NCI-H1694 (cell line): ENCODE measurements at places on chromosomes 3 and 15.

DNA sequence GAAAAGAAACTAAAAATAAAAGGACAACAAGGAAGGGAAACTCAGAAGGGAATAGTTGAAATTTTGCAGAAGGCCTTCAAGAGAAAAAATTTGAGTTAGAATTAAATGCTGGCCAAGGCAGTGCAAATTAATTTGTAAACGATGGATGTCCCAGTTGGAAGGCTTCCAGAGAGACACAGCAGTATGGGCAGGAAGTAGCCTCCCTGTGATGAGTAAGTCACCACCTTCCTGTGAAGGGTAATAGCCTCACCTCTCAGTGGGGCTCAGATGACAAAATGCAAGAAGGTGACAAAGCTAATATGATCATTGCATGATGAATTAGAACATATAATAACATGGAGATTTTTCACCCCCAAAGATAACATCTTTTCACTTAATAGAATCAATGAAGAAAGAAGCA is 27.3 kb upstream of the TMCO5A start:
- no peak for DNase-seq

DNA sequence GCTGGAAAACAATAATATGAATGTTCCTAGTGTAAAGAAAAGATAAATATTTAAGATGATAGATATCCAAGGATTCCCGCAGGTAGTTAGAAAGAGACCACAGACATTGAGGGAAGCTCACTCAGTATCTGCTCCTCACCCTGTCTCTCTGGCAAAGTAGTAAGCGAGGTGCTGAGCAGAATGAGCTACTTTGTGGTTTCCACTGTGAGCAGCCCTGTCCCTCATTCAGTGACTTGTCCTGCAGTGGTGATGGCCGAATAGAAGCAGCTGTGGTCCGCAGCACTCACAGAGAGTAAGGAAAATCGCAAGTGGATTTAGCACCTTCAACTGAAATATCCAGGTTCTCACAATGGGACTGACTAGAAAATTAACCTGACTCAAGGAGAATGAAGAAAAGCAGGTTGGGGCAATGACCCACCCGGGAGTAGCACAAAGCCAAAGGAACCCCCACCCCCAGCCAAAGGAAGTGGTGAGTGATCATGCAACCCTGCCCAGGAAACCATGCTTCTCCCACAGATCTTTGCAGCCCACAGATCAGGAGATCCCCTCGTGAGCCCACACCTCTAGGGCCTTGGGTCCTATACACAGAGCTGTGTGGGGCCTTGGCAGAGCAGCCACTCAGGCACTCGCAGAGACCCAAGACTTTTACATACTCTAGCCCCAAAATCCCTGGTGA is 21.8 kb upstream of the SLC25A38 start:
- DNase-seq, result no peak

DNA sequence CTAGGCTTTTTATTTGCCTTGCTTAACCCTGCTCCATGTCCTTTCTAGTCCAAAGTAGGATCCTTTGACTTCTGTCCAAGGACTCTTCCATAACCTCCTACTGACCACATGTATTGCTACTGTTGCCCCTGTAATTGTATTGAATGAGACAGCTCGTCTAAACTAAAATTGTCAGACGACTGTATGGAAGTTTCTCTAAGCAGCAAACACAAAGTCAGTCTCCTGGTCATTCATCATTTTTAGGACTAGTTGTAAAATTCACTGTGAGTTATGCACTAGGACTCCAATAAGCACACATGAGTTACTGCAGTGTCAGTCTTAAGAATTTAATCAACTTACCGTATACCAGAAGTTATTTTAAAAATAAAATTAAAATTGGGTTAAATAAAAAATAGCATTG is 32.8 kb downstream of the SLTM start:
- no peak for DNase-seq

GRCh38 chr3:77931255-77932009 is 891.5 kb downstream of the ROBO2 start:
- DNase-seq, result no peak

DNA sequence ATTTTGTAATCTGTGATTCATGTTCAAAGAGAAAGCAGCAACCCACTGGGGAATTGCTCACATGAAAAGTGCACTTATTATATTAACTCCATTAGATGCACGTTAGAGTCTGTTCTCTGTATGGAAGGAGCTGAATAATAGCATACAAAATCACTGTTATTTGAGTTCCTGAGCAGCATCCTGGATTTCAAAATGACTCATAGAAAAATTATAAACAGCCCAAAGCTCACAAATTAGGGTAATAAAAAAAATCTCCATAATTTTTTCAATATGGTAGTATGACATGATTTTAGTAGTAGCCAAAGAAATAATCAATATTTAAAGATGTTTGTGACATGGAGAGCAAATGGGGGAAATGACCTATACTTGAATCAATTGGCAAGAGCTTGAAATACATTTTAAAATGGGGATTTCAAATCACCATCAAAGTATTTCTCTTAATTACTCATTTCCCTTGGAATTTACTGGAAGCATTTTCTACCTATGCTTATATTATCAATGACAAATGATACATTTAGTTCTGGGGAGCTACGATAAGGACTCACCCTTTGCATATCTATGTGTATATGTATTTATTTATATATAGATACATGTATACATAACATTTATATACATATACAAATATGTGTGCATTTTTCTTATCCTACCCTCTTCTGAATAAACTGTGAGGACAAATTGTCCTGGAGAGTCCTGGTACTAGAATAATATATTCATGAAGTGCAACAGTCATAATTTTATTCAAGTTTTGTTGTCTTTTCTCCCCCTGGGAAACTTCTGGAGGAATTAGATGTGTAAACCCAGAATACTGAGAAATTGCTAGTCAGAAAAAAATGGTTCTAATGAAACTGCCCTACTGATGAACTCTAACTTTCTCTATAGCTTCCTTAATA is 116.3 kb downstream of the RPL22L1 start:
- no peak for DNase-seq

DNA sequence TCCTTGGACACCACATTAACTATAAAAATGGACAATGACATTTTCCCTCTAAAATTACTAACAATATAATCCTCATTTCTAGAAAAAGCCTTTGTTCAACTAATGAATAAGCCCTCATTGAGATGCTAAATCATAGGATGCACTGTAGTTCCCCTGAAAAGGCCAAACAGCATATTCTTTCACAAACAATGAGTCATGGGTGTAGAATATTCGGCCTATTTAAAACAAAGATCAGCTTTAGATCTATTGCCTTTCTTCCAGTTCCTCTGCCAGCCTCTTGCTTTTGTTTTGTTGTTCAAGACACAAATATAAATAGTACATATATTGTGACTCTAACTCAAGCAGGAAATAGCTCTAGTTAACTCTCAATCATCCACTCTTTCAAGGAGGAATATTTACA is 82.5 kb downstream of the ADAM10 start:
- DNase-seq, result no peak

DNA sequence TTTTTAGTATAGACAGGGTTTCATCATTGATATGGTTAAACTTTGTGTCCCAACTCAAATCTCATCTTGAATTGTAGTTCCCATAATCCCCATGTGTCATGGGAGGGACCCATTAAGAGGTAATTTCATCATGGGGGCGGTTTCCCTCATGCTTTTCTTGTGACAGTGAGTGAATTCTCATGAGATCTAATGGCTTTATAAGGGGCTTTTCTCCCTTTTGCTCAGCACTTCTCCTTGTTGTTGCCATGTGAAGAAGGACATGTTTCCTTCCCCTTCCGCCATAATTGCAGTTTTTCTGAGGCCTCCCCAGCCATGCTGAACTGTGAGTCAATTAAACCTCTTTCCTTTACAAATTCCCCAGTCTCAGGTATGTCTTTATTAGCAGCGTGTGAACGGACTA is 20.2 kb upstream of the ZNF710 start:
- no peak for DNase-seq

DNA sequence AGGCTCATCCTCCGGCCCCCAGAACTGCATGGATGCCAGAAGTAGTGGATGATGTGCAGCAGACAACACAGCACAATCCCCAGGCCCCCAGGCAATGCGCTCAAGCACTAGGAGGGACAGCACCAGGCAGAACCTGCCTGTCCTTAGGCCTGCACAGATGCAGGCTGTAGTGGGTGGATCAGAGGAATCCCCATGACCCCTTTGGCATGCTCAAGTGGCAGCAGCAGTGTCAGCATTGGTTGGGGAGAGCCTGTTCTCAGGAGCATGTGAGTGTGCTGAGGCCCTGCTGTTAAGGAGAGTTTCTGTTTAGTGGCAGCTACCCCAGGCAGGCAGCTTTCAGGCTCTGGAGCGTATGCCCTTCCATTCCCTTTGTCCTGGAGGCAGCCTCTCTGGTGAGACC is 25.1 kb upstream of the CD200R1L start:
- DNase-seq, result no peak

GRCh38 chr3:156291272-156292123 is 171.1 kb downstream of the KCNAB1 start:
- DNase-seq, result peak; percentile 43

- no peak for DNase-seq
Measured at GRCh38 chr3:106341586-106342162, 472.9 kb upstream of the CBLB start.

GRCh38 chr3:76310667-76311066 is 525.3 kb upstream of the ZNF717 start:
- no peak for DNase-seq

DNA sequence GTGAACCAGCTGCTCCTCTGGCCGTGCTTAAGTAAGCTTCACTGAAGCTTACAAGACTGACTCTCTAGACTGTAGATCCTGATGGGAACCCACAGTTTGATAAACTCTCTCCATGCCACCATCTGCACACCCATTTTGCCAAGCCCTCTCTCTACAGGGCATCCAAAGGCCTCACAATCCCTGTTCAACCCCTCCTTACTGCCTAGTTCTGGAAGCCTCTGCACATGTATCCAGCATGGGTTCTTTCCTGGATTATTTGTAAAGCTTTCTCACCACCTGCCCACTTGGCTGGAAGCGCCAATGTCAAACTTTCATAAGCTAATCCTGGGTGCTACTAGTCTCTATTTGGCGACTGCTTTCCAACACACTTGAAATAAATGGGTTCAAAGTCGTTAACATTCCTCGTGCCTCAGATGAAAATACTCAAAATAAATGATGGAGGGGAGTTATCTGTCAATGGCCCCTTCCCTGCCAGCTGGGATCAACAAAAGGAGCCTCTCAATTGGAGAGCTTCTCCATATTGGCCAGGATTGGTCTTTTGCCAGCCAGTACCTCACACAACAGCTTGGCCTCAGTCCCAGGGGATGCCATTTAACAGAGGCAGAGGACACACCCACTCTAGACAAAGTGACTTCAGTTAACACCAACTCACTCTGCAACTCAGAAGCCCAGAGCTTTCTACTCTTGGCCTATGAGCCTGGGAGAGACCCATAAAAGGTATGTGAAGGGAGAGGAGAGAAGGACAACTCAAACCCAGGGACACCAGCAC is 48.1 kb downstream of the SH3BP5 start:
- peak; percentile 87 for DNase-seq

GRCh38 chr3:143464850-143465249 is 345.3 kb downstream of the CHST2 start:
- DNase-seq, result no peak

GRCh38 chr3:153970741-153971347 is 150.3 kb upstream of the ARHGEF26 start:
- DNase-seq, result no peak

- DNase-seq, result no peak
Measured at GRCh38 chr3:164465172-164465571, 613.1 kb downstream of the SI start.

GRCh38 chr3:153856932-153857331 is 264.3 kb upstream of the ARHGEF26 start:
- no peak for DNase-seq

DNA sequence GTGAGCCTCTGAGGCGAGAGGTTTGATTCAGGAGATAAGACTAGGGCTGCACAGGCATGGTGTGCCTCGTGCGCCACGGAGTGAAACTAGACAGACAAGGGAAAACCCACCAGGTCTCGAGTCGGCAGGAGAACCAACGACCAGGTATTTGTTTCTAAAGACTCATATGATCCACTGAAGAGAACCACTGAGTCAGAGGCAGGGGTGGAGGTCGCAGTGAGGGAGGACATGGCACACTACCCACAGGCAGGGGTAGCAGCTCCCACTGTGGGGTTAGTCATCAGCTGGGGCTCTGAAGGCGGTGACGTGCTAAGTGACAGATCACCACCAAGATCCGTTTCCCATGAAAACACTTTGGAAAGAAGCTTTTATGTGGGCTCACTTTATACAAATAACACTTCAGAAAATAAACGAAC is 45.7 kb downstream of the CHSY1 start:
- DNase-seq, result no peak

DNA sequence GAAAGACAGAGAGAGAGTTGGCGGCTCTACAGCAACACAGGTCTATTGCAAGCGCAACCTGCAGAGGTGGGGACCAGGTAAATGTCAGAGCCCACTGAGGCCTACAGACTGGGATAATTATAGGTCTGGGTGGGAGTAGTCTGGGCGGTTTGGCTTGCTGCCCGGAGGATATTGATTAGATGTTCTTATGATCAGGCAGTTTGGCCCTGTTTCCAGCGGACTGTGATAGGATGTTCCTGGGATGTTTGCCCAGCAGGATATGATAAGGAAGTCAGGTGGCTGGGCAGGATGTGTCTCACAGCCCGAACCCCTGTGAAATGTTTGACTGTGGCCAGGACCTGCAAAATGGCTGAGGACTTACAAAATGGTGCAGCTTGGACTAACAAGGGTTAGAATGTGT is 364.9 kb downstream of the NAALADL2 start:
- no peak for DNase-seq

GRCh38 chr3:67176396-67176795 is 178.3 kb downstream of the KBTBD8 start:
- no peak for DNase-seq

- no peak for DNase-seq
Measured at GRCh38 chr3:174302746-174303315, 556.3 kb upstream of the NAALADL2 start.

DNA sequence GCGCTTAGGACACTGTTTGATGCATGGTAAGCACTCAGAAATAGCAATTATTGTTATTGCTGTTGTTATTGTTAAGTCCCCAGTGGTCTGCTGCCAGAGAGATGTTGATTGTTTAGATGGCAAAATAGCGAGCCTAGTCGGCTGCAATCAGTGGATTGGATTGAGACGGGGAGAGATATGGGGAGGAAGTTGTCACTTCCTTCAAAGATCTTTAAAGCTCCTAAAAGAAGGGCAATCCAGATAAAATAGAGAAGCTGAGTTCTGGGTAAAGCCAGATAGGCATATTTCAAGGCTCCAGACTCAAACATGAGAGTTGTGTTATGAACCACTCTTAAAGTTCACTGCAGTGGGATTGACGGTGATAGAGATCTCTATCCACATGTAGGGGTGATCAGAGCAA is 64.5 kb downstream of the RYR3 start:
- DNase-seq, result no peak

- no peak for DNase-seq
Measured at GRCh38 chr3:81886081-81886480, 124.6 kb upstream of the GBE1 start.

DNA sequence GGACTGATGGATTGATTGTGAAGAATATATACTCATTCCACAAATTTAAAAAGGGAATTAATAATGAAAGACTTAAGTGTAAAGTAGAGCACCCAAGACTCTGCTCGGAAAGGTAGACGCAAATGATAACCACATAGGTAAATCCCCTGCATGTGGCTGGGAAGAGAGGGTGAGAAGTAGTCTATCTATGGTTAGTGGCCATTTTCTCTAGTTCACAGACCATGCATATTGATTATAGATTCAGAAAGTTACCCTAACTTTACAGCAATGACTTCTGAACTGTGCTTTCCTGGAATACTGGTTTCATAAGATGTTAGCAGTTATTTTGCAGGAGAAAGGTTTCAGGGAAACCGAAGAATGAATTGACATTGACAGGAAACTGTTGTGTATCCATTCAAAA is 51.7 kb downstream of the CASR start:
- DNase-seq, result no peak

- DNase-seq, result no peak
Measured at GRCh38 chr15:53808058-53808706, 48.7 kb upstream of the WDR72 start.
